ENCODE measurements at places on chromosomes 3 and 15.

DNA sequence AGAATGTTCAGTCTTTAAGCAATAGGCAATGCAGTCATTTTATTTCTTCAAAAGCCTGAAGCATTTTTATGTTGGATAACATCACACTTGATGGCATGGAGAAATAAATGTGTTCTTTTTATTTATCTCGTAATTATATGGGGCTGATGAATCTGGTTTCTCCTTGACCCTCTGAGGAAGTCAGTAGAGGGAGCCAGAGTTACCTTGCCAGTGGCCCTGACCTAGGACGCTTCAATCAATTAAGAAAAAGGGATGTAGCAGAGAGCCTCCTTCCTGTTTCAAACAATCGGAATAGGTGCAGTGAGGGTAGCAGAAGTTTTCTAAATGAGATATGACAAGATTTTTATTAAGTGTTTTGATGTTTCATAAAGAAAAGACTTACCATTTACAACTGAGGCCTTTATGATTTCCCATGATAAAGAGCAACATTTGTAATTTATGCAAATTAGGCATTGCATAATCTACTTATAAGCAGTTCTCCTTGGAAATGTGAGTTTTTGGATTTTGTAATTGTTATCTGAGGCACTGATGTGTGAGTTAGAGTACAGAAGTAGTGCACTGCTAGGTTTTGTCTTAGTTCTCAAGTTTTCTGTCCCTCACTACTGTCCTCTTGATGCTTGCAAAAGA is 129.1 kb downstream of the RAP2B start:
- DNase-seq, result peak; percentile 36

DNA sequence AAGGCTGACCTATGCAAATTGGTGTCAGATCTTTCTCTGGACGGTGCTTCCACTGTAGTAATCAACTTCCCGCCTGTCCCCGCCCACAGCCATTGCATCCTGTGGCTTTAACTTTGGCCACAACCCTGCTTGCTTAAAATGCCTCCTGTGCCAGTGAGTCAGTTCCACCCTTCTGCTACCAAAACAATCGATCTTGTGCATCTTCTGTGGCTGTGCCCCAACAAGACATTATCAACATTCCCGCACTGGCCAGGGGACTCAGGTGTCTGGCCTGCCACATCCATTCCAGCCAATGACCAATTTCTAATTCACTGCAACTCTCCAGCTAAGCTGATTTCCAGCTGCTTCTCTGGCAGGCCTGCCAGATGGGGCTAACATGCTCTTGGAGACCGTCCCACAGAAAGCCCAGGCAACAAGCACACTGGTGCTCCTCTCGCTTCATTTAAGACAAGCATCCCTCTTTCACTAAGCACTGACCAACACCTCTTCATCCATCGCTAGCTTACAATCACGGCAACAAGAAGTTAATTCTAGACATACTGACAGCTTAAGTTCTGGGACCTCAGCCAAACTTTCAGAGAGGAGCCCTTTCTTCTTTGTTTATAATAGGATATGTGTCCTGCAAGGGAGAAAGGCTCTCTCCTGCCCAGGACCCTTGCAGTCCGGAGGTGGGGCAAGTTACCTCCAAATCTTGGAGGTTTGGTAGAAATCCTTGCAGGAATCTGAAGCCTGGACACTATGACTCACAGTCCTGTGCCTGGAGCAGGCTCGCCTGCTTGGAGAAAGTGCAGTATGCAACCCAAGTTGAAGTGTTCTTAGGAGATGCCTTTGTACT is 6.7 kb downstream of the CA12 start:
- DNase-seq, result peak; percentile 80

DNA sequence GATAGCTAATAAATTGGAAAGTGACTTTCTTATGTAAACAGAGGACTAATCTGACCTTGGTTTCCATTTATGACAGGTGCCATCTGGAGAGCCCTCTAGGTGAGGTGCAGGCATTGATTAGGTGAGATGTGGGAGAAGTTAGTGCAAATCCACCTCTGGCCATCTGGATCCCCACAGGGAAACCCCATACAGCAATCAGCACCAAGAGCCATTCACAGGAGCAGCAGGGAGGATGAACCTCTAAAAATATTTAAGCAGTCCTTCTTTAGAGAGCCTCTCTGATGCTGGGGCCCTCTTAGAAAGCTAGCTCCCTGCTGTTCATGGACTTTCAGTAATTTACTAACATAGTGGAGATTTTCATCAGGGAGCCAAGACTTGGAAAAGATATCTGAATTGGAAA is 69.3 kb downstream of the CLSTN2 start:
- DNase-seq, result no peak

DNA sequence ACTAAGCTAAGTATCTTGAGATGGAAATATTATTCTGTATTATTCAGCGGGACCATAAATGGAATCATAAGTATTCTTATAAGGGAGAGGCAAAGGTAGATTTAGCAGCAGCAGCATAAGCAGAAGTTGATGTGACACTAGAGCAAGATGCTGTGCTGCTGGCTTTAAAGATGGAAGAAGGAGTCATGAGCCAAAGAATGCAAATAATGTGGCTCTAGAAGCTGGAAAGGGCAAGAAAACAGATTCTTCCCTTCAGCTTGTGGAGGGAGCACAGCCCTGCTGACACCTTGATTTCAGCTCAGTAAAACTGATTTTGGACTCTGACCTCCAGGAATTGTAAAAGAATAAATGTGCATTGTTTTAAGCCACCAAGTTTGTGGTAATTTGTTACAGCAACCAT is 144.2 kb upstream of the ANKRD28 start:
- no peak for DNase-seq

DNA sequence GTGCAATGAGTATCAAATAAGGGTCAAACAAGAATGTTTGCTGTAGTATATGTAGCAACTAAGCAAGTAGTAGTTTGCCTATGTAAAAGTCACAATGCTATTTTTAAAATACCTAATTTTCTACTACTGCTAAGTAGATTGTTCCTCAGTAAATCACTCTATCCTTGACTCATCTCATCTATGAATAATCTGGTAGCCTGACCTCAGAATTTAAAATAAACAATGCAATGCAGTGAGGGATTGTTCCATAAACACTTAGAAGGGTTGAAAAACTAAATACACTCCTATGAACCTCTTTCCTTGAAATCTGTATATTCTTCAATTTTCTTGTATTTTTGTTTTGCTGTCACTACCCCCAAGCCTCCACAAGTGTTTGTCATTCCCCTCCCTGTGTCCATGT is 253.3 kb downstream of the TBC1D5 start:
- no peak for DNase-seq

DNA sequence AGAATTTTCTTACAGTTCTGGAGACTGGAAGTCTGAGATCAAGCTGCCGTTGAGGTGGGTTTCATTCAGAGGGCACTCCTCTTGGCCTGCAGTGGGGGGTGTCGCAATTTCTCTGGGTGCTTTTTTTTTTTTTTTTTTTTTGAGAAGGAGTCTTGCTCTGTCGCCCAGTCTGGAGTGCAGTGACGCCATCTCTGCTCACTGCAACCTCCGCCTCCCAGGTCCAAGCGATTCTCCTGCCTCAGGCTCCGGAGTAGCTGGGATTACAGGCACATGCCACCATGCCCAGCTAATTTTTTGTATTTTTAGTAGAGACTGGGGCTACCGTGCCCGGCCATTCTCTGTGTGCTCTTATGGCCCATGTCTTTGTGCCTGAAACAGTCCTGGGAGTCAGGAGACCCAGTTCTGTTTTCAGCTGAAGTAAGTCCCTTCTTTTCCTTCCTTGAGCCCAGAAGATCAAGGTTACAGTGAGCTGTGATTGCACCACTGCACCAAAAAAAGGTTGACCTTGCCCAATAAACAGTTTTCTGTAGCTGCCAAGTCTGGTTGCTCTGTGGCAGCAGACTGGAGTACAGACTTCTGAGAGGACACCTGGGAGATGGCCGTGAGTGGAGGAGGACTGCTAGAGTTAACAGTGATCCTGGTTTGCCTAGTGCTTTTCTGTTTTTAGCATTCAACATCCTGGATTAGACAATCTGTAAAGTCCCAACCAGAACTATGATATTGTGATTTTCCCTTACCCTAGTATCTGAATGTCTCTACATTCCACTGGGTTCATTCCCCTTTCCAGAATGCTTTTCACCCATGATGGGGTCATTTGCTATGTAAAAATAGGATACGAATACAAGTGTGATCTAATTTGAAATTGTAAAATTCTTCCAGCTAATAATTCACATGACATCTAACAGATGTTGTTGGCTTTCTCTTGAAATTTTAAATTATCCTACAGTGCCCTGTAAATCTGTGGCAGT is 76.6 kb upstream of the RNF7 start:
- no peak for DNase-seq

DNA sequence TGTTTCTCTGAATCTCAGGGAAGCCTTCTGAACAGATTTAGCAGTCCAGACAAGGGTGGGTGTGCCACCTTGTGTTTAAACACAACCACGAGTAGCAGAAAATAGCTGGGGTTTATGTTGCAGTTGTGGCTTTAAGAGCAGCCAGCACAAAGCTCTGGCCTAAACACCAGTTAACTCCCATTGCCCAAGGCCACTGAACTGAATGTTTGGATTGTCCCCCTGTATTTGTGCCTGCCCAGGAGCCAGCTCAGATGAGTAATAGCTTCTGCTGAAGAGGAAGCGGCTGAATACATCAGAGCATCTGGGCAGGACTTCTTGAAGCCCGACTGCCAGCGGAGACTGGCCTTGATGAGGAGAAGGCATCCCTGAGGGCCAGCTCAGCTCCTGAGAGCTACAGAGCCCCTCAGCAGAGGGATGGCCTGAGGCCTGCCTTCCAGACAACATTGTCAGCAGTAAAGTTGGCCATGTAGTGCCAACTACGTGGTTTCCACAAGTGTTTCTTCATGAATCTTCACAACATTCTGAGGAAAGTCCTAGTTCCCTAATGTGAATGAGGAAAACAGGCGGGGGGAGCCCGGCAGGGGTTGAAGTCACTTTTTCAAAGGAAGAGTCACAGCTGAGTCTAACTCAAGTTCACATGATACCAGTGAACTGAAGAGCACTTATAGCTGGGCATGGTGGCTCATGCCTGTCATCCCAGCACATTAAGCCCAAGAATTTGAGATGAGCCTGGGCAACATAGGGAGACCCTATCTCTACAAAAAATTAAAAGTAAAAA is 65.8 kb upstream of the ZBTB38 start:
- peak; percentile 77 for DNase-seq

DNA sequence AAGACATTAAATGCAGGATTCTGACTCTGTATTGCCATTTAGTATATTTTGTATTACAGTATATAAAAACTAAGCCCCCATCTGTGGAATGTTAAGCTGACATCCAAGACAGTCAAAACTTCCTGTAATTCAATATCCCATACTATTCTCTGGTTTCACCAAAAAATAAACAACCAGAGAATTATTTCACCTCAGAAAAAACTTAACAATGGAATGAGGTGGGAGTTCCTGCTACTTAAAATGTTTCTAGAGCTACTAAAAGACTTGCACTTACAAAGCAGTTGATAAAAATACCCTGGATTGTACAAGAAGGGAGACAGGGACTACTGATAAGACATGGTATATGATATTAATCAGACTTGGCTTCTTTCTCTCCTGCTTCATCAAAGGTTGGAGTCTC is 8.3 kb downstream of the ARL13B start:
- DNase-seq, result peak; percentile 35

- DNase-seq, result peak; percentile 68
Observed at GRCh38 chr15:66701422-66702034, 508 bp upstream of the SMAD6 start.

- no peak for DNase-seq
Observed at GRCh38 chr3:178655488-178655887, 119.3 kb downstream of the KCNMB2 start.

- DNase-seq, result no peak
Observed at GRCh38 chr15:81349271-81349670, 24.7 kb downstream of the TMC3 start.

- DNase-seq, result no peak
Observed at GRCh38 chr3:194030372-194030771, 105.6 kb upstream of the HES1 start.

- DNase-seq, result no peak
Observed at GRCh38 chr3:141489203-141489602, 2.4 kb downstream of the RASA2 start.

GRCh38 chr15:101486696-101487459 is 2.6 kb downstream of the PCSK6 start:
- no peak for DNase-seq

- no peak for DNase-seq
Observed at GRCh38 chr3:128935922-128936321, 56.5 kb downstream of the ACAD9 start.

- no peak for DNase-seq
Observed at GRCh38 chr15:32825219-32825618, 107.4 kb downstream of the GREM1 start.

DNA sequence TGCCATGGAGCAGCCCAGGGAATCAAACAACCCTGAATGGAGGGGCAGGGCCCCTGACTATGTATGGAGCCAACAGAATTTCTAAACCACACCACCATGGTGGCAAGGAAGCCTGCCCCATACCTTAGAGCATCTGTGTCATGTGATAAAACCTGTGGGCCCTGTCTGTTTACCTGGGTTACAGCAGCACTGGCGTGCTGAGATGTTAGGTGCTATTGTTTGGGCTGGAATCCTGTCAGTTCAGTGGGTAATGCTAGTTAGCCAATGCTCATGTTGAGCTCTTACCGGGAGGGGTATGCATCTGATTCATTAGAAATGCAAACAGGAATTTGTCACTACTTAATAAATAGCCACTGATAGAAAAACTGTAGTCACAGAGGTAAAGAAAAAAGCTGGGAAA is 63.5 kb upstream of the ETV5 start:
- DNase-seq, result no peak
